ENCODE measurements at places on chromosomes 7 and 10. TPM values are rescaled to one million over a fixed set of nuclear protein-coding genes. Genes with fewer than 3 reads are reported as not detected.

DNA sequence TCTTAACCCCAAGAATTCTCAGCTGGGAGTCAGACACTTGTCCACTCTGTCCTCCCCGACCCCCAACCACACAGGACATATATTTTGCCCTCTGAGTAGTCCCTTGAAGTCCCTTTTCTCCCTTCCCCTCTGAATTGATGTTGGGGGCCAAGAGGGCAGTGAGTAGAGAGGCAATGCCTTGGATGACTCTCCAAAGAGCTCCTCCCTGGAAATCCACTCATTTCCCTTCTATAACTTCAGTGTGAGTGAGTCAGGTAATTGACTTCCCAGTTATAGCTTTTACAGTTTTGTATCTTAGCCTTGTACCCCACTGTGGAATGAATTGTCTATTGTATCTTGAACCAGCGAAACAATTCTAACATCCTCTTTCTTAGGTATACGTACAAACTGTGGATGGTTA lies 9.2 kb upstream of the ODAD2 start:
- DNase-seq: no peak

- DNase-seq: no peak
These were observed 37.1 kb downstream of the COL1A2 start for GRCh38 chr7:94431619-94432280.

- no peak for DNase-seq
These were observed 998.1 kb downstream of the LRMDA start for GRCh38 chr10:76429368-76430060.

DNA sequence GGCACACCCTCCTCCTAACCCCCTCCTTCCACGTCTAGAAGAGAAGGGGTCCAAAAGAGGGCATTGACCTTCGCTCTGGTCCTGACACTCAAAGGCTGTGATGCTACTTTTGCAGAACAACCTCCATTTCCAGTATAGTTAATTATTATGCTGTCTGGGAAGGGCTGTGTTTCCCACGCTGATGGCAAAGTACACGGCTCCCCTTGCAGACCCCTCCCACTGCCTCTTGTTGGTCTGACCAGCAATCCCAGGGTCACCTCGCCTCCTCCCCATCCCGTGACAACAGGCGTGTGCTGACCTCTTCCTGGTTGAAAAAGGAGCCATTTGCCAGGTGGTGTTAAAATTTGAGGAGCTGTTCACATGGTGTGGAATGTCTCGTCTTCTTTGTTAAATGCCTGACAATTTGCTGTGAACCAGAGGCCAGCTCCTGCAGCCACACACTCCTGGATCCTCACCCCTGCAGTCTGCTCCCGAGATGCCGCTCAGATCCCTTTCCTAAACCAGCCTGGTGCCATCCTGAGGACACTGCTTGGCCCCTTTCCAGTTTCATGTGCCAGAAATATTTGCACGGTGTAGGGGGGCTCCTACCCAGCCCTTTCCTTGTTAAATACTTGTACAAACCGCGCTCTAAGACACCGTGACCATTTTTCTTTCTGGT lies 321.7 kb downstream of the WDR37 start:
- DNase-seq: no peak

DNA sequence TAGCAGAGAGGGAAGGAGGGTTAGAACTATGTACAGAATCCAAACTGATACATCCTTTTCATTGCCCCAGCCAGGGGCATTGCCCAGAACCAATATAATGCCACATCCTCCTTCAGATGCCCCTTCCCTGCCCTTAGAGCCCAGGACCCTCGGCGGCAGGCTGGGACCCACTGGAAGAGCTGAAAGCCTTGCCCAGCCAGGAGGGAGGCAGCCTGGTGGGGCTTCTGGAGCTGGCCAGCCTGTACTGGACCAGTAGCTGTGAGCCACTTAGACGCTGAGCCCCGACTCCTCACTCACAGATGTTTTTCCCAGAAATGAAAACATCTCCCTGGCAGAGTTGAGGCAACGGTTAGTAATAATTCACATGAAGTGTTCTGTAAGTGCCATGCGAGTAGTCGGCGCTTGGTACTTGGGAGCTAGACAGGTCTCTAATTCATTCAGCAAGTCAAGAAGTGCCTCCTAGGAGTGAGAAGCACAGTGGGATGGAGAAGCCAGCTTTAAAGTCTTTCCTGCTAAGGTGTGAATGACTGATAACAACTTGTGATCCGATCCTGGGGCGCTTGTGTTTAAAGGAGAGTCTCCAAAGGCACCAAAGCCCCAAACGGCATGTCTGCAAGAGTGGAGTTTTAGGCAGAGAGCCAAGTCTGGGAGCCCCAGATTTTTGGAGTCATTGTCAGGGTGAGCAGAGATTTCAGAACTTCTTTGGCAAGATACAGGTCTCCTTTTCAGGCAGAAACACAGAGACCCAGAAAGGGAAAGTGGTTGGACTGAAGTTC lies 9.8 kb downstream of the VSIR start:
- no peak for DNase-seq

DNA sequence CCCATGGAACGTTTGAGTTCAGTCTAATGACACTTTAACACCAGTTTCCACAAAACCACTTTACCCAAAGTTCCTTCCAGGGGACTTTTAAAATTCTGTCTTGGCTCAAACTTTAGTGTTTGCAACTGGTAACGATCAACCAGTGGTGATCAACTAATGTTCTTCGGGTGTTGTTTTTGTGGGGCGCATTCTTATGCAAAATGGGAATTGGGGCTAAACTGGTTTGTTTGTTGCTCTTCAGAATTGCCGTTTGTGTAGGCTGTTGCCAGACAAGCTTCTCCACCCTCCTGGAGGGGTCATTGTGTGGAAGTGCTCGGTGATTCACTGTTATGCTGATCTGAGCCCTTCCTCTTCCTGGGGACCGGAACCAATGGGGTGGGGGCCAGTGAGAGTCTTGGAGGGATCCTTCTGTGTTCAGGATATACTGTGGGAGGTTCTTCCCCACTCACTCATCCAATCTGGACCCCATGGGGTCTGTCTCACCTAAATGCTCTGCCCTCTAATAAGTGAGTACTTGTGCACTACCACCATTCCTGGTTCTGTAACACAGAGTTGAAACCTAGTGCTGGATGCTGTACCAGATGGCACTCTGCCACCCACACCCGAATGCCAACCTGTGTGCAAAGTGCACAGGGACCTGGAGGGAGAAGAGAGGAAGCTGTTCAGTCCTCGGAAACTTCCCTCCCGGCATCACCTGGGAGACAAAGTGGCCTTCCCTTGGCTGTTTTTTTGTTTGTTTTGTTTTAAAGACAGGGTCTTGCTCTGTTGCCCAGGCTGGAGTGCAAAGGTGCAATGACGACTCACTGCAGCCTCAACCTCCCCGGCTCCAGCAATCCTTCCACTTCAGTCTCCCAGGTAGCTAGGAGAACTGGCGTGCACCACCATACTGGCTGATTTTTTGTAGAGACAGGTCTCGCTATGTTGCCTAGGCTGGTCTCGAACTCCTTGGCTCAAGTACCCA lies 2.1 kb downstream of the NFE2L3 start:
- no peak for DNase-seq

GSDME gene
- total RNA-seq: 38.2 TPM

Data from occipital lobe (tissue), 3 donors.